ENCODE measurements at places on chromosomes 6 and 20.

- DNase-seq = peak; percentile 71
Measured at GRCh38 chr6:43263314-43264178, 20.3 kb downstream of the TTBK1 start.

DNA sequence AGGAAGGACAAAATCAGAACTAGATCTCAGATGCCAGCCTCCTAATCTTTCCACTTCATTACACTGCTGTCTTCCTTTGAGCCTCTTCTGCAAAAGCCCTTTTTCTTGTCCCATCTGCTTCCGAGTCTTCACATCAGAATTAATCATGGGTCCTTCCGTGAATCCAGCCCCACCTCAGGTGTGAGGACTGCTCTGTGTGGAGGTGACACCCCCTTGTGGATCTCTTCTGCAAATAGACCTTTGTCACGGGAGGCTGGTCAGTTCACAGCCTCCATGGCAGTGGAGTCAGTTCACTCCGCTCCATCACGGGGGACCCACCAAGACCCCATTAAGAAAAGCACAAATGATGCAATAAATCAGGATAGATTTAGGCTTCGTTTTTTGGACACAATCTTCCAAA, 171.1 kb downstream of the ADAT2 start:
- peak; percentile 35 for DNase-seq

GRCh38 chr6:9455864-9456658, 958.8 kb downstream of the TFAP2A start:
- no peak for DNase-seq

DNA sequence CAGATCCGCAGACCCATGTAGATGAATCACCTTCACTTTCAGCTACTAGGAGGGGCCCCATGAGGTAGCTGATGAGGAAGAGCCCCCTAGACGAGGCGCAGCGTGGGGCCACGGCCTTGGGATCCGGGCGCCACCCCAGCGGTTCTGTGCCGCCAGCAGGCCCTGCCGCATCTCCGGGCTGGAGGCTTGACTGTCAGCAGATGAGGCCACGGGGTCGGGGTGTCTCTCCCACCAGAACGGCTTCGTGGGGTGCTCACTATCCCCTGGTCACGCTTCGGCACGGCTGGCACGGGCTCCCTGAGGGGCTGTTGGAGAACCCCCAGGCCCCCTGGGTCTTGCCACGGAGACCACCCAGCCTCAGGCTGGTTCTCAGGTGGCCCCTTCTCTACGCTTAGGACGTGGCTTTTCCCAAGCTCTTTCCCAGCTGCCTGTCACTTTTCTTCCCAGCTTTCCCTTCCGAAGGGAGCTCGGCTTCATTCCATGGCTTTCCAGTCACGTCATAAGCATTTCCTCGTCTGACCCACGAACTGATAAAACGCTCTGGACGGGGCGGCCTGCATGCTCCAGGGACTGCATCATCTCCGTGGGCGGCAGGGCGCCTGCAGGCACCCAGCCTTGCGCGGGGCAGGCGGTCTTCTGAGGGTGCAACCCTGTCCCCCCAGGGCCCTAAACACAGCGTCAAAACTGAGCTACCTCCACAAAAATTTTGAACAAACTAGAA, 85.9 kb downstream of the THBS2 start:
- DNase-seq = peak; percentile 81

GRCh38 chr6:32146287-32146686, 5.5 kb downstream of the PRRT1 start:
- DNase-seq = no peak

DNA sequence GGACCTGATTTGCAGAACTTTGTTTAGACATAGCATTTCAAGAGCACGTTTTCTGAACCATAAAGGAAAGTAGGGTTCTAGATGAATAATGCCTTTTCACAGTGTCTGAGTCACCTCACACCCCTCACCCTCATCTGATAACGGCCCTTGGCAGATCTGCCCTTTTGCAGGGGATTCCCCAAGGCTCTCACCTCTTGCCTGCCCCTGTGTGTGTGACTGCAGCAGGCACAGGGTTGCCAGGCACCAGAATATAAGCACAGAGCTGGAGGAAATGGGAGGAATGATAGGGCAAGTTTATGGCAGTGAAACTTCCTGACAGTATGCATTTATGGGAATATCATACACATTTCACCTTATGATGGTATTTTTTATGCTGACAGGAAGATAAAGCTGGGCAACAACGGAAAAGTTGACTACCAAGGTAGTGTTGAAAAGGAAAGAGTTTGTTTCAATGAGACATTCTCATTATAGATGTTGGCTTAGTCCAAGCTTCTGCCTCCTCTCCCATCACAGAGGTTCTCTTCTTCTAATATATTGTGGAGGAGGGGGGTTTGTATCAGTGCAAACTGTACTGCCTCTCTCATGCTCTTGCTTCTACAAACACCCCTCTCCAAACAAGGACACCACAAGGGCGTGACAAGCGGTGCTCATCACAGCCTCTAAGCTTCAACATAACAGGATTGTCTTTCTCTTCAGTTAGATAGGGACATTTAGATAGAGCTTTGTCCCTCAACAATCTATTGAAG, 101.5 kb upstream of the BACH2 start:
- DNase-seq = no peak

DNA sequence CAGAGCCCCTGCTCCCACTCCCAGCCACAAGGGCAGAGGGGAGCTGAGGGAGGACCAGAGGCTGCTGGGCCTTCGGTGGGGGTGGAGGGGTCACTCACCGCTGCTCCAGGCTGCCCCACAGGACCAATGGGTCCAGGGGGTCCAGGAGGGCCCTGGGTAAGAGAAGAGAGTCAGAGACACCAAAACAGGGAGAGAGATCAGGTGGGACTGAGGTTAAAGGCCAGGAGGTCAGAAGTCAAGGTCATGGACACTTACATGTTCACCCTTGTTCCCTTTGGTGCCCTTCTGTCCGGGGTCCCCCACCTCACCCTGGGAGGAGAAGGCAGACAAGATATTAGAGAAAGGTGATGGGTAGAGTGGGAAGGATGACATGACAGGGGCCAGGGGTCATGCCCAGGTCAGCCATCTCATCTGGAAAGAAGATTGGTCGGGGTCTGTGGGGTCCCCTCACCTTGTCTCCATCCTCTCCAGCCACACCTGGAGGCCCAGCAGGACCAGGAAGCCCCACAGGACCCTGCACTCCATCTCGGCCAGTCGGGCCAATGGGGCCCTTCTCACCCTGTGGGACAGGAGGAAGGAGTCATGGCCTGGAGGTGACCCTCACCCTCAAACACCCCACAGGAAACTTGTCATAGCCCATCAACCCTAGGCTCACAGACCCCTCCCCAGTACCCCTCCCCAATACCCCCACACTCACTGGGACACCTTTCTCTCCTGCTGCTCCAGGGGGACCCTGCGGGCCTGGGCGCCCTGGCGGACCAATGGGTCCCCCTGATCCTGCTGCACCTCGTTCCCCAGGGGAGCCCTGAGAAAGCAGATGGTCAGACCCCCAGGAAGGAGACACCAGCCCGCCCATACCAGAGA, 21.0 kb downstream of the COL11A2 start:
- DNase-seq = no peak

DNA sequence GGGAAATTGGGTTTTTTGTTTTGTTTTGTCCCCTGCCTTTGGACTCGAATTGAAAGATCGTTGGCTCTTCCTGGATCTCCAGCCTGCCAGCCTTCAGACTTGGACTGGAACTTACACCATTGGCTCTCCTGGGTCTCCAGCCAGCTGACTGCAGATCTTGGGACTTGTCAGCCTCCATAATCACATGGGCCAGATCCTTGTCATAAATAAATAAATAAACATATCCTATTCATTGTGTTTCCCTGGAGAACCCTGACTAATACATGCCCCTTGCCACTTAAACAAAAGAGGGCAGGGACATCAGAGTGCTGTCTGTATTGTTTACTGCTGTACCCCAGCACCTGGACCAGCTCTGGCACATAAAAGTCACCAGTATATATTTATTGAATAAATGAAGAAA, 101.5 kb downstream of the CAP2 start:
- DNase-seq = no peak

DNA sequence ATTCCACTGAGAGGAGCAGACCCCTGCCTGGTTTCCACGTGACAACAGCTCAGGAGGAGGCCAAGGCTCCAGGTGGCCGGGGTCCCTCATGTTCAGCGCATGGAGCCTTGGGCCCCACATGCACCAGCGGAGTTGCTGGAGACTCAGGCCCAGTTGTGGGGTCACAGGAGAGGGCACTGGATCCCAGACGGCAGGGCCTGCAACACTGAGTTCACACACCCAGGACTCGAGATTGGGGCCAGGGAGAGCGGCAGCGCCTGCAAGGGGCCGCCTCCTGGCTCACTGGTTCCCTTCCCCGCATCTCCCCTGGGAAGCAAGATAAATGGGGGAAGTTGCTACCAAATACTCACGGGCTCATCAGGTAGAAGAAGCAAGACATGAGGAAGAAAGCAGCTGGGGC, 348.1 kb downstream of the ZFAND3 start:
- DNase-seq = no peak

GRCh38 chr20:48682529-48683363, 145.1 kb downstream of the PREX1 start:
- DNase-seq = peak; percentile 97

GRCh38 chr6:87494761-87495422, 22.1 kb downstream of the SLC35A1 start:
- DNase-seq = no peak

GRCh38 chr20:61569825-61570224, 317.8 kb downstream of the CDH4 start:
- no peak for DNase-seq

- DNase-seq = no peak
Measured at GRCh38 chr6:159148641-159149040, 20.6 kb upstream of the FNDC1 start.

DNA sequence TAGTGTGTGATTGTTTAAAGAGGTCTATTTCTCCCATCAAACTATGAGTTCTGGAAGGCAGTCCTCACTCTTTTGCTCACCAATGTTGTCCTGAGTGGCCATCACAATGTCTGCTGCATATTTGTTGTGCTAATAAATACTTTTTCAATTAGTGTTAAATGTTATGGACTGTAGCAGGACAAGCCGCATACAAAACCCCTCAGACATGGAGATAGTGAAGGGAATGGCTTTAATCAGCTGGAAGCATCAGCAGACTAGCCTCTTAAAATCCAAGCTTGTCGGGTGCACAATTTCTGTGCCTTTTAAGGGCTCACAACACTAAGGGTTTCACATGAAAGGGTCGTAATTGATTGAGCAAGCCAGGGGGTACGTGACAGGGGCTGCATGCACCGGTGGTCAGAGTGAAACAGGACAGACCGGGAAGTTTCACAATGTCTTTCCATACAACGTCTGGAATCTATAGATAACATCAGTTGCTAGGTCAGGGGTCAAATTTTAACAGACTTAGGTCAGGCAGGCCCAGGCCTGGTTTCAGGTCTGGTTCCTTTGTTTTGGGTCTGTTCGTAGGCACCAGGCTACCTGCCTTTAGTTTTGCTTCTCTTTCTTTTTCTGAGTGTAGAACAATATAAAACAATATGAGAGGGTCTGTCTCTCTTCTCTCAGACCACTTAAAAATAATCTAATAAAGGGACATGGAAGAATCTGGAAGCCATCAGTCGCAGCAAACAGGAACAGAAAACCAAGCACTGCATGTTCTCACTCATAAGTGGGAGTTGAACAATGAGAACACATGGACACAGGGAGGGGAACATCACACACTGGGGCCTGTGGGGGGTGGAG, 327.6 kb upstream of the HTR1E start:
- no peak for DNase-seq

- no peak for DNase-seq
Measured at GRCh38 chr20:911882-912600, 4.1 kb downstream of the ANGPT4 start.
